ENCODE measurements at places on chromosomes 11 and 22.

DNA sequence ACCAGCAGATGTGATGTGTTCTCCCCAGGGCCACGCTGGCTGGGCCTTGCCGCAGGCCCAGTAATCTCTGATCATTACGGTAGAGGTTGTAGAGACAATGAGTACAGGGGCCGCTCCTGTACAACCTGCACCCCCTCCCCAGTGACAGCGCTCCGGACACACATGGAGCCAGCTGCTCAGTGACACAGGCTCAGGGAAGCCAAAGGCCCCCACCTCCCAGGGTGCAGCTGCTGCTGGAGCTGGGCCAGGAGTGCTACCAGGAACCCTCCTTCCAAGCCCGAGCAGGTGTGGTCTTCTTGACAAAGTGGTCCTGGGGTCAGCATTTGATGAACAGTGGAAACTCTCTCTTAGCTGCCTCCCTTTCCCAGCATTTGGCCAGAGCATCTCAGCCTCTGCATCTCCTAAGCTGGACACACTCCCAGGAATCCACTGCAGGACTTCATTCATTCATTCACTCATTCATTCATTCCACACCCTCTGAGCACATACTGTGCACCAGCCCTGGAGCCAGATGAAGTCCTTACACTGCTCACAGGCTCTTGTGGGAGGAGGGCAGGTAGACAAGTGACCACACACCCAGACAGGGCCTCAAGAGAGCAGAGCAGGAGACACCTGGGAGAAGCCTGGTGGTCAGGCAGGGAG is 49.6 kb upstream of the MPEG1 start:
- no peak for DNase-seq

DNA sequence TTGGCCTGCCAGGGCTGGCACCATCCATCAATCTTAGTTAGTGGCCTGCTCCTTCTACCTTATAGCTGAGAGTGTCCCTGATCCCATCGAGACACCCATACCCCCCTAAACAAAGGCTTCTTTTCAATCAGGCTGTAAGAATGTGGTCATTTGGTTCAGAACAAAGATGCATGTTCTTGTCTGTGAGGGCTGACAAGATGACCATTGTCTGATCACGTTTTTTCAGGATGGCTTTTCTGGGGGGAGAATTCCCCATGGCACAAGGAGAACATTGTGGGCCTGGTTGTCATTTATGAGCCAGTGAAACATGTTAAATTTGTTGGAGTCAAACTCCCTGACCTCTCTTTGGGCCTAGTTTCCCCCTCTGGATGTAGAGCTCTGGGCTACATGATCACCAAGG is 160.4 kb downstream of the INSC start:
- DNase-seq, result no peak

DNA sequence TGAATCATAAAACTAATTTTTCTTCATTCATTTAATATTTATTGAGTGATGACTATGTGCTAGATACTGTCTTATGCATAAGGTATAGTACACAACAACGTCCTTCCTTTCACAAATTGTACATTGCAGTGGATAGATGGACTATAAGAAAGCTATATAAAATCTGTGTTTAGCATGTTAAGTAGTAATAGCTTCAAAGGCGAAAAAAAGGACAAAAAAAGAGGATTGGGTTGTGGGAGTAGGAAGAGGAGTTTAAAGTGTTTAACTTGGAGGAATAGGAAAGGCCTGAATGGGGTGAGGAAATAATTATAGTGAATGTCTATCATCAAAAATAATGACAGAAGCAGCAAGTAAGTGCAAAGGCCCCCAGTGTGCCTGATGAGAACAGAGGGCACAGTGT is 565.4 kb upstream of the LUZP2 start:
- no peak for DNase-seq

DNA sequence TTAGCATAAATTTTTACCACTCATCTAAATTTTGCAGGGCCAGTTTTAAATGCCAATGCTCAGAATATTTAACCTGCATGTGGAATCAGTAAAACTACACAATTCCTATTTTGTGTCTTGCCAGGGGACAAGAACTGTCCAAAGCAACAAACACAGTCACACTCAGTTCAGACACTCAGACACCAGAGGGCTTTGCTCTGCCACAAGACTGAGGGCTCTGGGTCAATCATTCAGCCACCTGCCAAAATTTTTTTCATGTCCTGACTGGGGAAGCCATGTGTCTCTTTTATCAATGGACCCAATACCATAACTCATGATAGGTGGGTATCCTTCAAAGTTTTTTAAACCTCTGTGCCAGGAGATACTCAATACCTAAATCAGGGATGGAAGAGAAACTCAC is 304.0 kb upstream of the ANO3 start:
- DNase-seq, result no peak

DNA sequence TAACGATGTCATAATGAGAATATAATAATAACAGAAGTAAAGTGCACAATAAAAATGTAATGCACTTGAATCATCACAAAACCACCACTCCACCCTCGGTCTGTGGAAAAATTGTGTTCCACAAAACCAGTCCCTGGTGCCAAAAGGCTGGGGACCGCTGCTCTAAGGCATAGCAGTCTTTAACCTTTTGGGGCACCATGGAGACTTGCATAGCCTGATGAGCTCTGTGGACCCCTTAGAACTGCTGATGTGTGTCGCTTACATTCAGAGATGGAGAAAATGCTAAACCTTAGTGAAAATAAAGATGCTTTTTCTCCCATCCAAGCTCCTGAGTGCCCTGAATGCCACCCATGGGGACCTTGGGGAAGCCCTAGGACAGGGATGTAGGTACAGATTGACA is 87.6 kb upstream of the SEPTIN5 start:
- DNase-seq, result no peak

DNA sequence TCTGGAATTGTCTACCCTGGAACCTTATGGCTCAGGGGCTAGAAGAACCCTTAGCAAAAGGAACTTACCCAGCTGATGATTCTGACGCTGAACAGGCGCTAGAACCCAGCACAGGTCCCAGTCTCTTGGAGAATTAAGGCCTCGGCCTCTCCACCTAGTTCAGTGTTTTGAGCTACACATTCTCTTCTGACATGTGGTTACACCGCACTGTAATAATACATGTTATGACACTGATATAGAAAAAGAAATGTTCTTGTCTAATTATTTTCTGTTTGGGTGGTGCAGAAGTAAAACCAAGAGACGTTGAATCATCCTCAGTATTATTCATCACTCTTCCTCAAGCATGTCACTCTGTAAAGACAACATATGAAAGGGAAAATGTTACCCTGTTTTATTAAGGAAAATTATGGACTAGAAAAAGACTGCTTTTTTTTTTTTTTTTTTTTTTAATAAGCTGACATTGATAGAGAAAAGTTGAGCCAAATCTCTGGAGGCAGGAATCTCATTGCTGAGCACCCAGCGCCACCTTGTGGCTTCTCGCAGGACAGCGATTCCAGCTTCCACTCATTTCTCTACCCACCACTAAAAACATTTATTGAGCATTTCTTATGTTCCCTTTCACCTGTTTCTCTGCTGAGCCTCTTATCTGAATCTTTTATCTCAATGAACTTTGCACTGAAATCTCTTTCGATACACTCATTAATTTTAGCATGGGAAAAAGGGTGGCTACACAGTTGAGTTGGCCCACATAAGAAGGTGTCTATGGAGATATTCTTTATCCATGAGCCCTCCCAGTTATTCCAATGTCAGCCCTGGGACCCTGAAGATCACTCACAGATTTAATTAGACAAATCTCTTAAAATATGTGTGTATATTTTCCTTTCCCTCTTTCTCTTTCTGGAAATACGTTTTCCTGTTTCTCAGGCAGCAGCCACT is 12.6 kb upstream of the APLNR start:
- DNase-seq, result no peak

DNA sequence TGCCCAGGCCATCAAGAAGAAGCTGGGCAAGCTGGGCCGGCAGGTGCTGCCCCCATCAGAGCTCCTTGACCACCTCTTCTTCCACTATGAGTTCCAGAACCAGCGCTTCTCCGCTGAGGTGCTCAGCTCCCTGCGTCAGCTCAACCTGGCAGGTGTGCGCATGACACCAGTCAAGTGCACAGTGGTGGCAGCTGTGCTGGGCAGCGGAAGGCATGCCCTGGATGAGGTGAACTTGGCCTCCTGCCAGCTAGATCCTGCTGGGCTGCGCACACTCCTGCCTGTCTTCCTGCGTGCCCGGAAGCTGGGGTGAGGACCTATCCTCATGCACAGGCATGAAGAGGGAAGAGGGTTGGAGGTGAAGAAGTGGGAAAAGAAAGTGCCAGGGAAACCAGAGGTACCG is 5.3 kb upstream of the NHERF4 start:
- DNase-seq, result no peak

DNA sequence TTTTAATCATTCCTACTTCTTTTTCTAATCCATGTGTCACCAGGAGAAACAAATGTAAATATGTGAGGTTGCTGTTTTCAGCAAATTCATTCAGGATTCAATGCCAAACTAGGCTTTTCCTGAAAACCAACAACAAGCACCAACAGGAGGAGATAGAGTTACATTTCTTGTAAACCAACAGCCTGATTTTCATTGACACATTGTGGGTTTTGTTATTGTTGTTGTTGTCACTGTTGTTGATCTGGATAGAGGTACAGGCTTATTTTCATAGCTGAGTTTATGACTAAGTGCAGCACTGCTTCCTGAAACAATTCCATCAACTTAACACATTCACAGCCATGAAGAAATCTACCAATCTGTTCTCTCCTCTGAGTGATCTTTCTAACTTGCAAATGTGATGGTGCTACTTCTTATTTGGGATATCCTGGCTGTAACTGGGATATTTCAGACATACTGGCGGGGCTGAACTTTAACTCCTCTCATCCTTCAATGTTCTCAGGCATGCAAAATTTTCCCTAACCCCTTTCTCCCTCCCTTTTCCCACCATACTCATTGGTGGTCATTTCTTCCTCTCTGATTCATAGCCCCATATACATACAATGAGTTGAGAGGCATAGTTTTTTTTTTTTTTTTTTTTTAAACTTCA is 65.5 kb downstream of the ME3 start:
- no peak for DNase-seq

DNA sequence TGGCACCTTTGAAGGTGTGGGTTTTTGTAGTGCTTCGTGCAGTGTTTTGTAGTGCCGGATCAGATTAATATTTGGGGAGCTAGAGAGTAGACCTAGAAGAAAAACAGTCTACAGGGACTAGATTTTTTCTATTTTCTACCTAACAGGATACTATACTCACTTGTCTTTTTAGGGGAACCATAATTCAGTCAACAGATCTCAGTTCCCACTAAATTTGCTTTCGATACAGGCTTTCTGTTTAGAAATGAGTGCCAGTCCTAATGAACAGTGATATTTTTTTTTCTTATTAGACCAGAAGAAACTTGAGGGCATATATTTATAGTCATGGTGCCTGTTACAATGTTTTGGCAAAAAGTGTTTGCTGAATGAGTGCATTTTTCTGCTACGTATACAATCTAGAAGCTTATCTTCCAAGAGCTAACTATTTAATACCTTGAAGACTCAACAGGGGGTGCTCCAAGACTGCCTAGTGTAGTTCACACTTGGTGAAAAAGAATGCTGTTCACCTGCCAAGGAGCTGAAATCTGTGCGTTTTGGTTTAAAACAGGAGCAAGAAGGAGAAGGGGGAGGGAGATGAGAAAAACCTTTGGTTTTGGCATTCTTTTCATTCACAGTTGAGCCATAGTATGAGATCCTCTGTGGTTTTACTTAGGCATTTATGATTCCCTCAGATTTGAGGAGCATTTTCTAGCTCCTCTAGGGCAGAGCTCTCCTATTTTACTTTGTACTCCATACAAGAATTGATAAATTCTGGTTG is 44.9 kb upstream of the VSTM5 start:
- DNase-seq, result no peak

DNA sequence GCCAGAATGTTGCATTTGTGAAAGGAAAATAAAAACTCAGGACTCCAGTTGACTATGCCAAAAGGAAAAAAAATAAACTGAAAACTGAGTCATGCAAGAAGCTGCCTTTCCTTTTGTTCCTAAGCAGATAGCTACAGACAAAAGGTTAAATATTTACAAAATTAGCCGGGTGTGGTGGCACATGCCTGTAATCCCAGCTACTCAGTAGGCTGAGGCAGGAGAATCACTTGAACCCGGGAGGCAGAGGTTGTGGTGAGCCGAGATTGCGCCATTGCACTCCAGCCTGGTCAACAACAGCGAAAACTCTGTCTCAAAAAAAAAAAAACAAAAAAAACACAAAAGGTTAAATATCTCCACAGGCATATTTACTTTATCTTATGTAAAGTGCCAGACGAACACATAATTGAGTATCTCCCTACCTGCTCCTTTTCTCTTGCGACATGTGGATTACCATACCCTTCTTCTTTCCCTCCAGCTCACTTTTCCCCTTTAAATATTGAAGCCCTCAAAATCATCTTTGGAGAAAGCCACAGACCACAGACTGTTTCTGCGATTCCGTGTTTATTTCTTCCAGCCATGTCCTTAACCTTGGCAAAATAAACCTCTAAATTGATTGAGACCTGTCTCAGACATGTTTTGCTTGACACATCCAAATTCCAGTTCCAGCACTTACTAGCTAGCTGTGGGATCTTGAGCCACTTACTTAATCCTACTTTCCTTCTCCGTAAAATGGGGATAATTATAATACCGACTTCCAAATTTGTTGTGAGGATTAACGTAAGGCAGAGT is 2.3 kb upstream of the SMPD1 start:
- no peak for DNase-seq

- no peak for DNase-seq
Observed at GRCh38 chr11:84552791-84553190, 1074.4 kb downstream of the DLG2 start.

DNA sequence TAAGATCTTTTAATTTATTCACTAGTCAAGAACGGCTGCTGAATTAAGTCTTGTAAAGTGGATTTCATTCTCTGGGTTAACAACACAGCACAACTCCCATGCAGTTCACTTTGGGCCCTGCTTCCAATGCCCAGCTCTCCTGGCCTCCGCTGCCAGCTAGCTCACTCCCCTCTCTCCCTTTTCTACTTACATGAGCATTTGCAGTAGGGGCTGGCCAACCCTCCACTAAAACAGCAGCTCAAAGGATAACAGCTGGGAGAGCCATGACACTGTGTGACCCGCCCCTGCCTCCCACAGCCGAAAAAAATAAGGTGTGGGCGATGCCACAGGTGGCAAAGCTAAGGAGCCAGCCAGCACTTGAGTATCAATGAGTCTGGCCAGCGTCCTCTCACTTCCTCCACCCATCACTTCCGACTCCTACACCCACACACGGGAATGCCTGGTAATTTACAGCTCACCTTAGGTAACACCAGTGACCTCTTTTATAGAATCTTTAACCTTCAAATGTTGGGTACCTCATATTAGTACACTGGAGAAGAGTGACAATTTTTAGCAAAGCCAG is 56.8 kb downstream of the DGCR2 start:
- no peak for DNase-seq

All from RWPE2 (cell line).